ENCODE measurements at places on chromosomes 13 and 19. TPM values are rescaled to one million over a fixed set of nuclear protein-coding genes. Genes with fewer than 3 reads are reported as not detected.

LILRB3 gene
- 0.49 TPM for polyA plus RNA-seq

ZNF575 gene
- polyA plus RNA-seq = 2.6 TPM

PODNL1 gene
- polyA plus RNA-seq = not detected

POSTN gene
- polyA plus RNA-seq = not detected

BRD4 gene
- 35.3 TPM for polyA plus RNA-seq

KIR2DL3 gene
- 5.2 TPM for polyA plus RNA-seq

FFAR2 gene
- not detected for polyA plus RNA-seq

CD70 gene
- polyA plus RNA-seq = 4.0 TPM

ZNF814 gene
- polyA plus RNA-seq = 21.2 TPM

TMPRSS9 gene
- polyA plus RNA-seq = not detected

NAPSA gene
- 1.6 TPM for polyA plus RNA-seq

SPPL2B gene
- 8.4 TPM for polyA plus RNA-seq

ZC3H4 gene
- polyA plus RNA-seq = 3.2 TPM

GRK1 gene
- polyA plus RNA-seq = not detected

C13orf42 gene
- not detected for polyA plus RNA-seq

PDE4C gene
- not detected for polyA plus RNA-seq

ZNF556 gene
- polyA plus RNA-seq = not detected

ELF1 gene
- 139 TPM for polyA plus RNA-seq

GATAD2A gene
- 46.9 TPM for polyA plus RNA-seq

Data from CD8-positive, alpha-beta memory T cell (primary cell).